ENCODE measurements at places on chromosomes 7 and 10. TPM values are rescaled to one million over a fixed set of nuclear protein-coding genes. Genes with fewer than 3 reads are reported as not detected.

- no peak overlapping the region for H3K27ac ChIP-seq
- H3K4me1 ChIP-seq = no peaks in the 10 kb centered on the region
- H3K4me3 ChIP-seq = no peak overlapping the region
- no peaks in the 10 kb centered on the region for H3K36me3 ChIP-seq
Measured at GRCh38 chr7:48351900-48352299, 180.6 kb downstream of the ABCA13 start.

DNA sequence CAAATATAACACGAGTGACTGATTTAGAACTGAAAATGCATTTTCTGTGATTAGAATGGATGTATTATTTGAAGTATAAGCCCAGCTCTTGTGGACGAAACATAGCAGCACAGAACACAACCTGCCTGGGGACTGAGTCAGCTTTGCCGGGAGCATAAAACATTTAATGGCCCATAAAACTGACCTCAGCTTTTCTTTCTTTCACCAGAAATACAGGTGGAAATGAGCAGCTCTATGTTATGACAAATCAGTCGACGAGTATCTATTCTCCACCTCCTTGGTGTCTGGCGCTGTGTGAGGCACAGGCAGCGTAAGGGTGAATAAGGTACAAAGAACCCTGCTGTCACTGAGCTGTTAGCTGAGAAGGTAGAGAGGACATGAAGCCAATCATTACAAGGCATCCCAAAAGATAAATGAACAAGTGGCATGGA is 471.6 kb upstream of the AKR1E2 start:
- no peak overlapping the region for H3K27ac ChIP-seq
- no peak for DNase-seq
- no peaks in the 10 kb centered on the region for H3K36me3 ChIP-seq
- peaks cover 20% of the 10 kb centered on the region for H3K27me3 ChIP-seq
- peaks cover 4% of the 10 kb centered on the region for H3K4me1 ChIP-seq

- no peaks in the 10 kb centered on the region for H3K27me3 ChIP-seq
- no peak overlapping the region for H3K4me3 ChIP-seq
- DNase-seq = no peak
- H3K36me3 ChIP-seq = no peaks in the 10 kb centered on the region
- no peaks in the 10 kb centered on the region for H3K4me1 ChIP-seq
- H3K27ac ChIP-seq = no peak overlapping the region
Measured at GRCh38 chr10:76317078-76317477, 885.7 kb downstream of the LRMDA start.

DNA sequence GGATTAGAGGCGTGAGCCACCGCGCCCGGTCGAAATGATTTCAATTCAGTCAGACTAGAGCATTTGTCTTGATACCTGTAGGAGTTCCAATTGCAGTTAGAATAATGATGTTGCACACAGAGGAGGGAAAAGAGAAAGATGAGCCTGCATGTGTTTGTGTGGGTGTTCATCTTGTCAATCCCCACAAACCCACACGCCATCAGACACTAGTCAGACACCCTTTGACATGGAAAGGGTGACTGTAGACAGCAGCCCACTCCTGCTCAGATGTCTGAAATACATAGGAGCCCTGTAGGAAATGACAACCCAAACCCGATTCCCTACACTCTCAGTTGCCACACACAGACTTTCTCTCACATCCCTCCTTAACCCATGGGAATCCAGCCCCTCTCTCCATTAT is 92.0 kb downstream of the ABLIM1 start:
- H3K27me3 ChIP-seq = no peaks in the 10 kb centered on the region
- H3K4me3 ChIP-seq = no peak overlapping the region
- no peaks in the 10 kb centered on the region for H3K4me1 ChIP-seq

GRCh38 chr7:100888988-100889750 is at the start of gene UFSP1:
Gene UFSP1, minus strand, starts transcription at chr7:100889715. Its CDS starts 444 bp downstream, at chr7:100889271.
- H3K27ac ChIP-seq = peak within 1 kb of the TSS; percentile 81
- H3K36me3 ChIP-seq = peaks cover 34% of the 10 kb centered on the region
- H3K4me1 ChIP-seq = peaks cover 39% of the 10 kb centered on the region
- peak within 1 kb of the TSS; percentile 86 for H3K4me3 ChIP-seq
- peaks cover 20% of the 10 kb centered on the region for H3K27me3 ChIP-seq
- DNase-seq = no peak

GRCh38 chr10:73876157-73876556 is 1.8 kb upstream of the CAMK2G start:
- no peak overlapping the region for H3K4me3 ChIP-seq
- H3K27ac ChIP-seq = no peak overlapping the region
- peaks cover 37% of the 10 kb centered on the region for H3K4me1 ChIP-seq
- DNase-seq = no peak
- H3K27me3 ChIP-seq = peaks cover 6% of the 10 kb centered on the region
- H3K36me3 ChIP-seq = no peaks in the 10 kb centered on the region

GRCh38 chr7:99102361-99102760 is 41.5 kb downstream of the SMURF1 start:
- peaks cover 6% of the 10 kb centered on the region for H3K36me3 ChIP-seq
- no peak for DNase-seq
- H3K4me3 ChIP-seq = no peak overlapping the region
- peaks cover 55% of the 10 kb centered on the region for H3K4me1 ChIP-seq
- H3K27ac ChIP-seq = no peak overlapping the region

DNA sequence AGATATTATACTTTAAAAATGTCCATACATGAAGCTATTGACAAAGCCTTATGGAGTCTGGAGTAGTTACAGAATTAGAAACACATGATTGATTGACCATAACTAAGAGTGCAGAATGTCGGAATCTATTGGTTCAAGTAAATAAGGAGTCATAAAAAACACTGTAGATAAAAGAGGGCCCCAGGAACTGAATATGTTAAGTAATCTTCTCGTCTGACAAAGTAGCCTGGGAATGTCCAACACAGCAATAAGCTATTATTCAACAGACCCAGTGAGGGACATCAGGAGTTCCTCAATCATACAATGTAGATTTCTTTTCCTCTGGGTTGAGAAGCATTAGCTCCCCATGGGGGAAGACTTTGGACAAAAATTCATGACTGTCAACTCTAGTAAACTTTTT is 782.0 kb downstream of the SUGCT start:
- H3K27ac ChIP-seq = no peak overlapping the region
- no peaks in the 10 kb centered on the region for H3K27me3 ChIP-seq
- H3K4me3 ChIP-seq = no peak overlapping the region
- no peak for DNase-seq
- no peaks in the 10 kb centered on the region for H3K36me3 ChIP-seq

- no peak for DNase-seq
- H3K4me1 ChIP-seq = peaks cover 23% of the 10 kb centered on the region
- no peak overlapping the region for H3K4me3 ChIP-seq
- H3K27me3 ChIP-seq = no peaks in the 10 kb centered on the region
- H3K27ac ChIP-seq = no peak overlapping the region
Measured at GRCh38 chr7:156773966-156774365, 119.0 kb downstream of the LMBR1 start.

GRCh38 chr7:131557652-131558385 is 1.4 kb upstream of the PODXL start:
- H3K27ac ChIP-seq = no peak overlapping the region
- no peak overlapping the region for H3K4me3 ChIP-seq
- no peaks in the 10 kb centered on the region for H3K36me3 ChIP-seq
- DNase-seq = no peak
- H3K27me3 ChIP-seq = peaks cover 14% of the 10 kb centered on the region

GRCh38 chr10:13608246-13608853 is 21.6 kb downstream of the PRPF18 start:
- peaks cover 30% of the 10 kb centered on the region for H3K36me3 ChIP-seq
- no peak for DNase-seq
- no peak overlapping the region for H3K27ac ChIP-seq
- H3K4me3 ChIP-seq = no peak overlapping the region

BEND7 gene
- total RNA-seq = not detected

SPDYE5 gene
- total RNA-seq = not detected

DLX6 gene
- total RNA-seq = not detected

Data from natural killer cell treated with Interleukin-12 subunit alpha and Interleukin-12 subunit beta and Interleukin-15 and Interleukin-18, amount 100 ng/mL, for 72 hours (primary cell).